ENCODE measurements at places on chromosomes 1 and 21.

DNA sequence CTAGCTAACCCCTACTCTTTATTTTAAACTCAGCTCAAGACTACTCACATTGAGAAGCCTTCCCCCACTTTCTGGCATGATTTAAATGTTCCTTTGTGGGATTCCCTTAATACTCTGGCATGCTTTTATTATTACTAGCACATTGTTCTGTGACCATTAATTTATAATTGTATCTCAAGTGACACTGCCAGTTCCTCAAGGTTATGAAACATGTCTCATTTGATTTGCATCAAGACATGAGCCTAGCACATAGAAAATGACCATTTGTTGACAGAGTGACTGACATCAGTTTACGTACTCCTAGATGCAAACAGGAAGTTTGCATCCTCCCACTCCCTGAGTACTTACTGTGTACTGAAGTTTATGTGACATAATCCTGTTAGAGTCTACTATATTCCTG lies 15.2 kb downstream of the RGS4 start:
- DNase-seq = no peak

GRCh38 chr1:7218210-7218832 lies 433.1 kb downstream of the CAMTA1 start:
- no peak for DNase-seq

- DNase-seq = no peak
Measured at GRCh38 chr1:239786464-239786863, 305.2 kb upstream of the FMN2 start.

GRCh38 chr1:45686015-45686287 lies 382 bp downstream of the GPBP1L1 start:
- DNase-seq = peak; percentile 33

- DNase-seq = no peak
Measured at GRCh38 chr1:30698401-30698981, 24.9 kb downstream of the MATN1 start.

GRCh38 chr1:248703674-248704073 lies 1.1 kb upstream of the OR14I1 start:
- no peak for DNase-seq

DNA sequence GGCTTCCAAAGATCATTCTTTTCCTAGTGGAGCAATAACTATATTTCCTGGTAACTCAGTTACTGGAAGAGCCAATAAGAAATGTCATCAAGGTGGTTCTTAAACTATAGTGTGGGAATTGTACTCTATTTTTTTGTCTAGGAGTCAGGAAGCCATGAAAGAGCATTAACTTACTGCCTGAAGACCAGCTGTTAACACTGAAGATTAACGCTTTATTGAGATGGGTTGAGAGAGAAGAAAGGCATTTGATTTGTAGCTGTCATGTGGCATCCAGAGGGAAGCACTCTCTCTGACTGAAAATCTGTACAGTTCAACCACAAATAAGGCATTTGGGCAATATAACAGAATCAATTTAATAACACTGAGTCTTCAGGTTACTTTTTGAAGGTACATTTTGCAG lies 76.0 kb downstream of the DNM3 start:
- no peak for DNase-seq

DNA sequence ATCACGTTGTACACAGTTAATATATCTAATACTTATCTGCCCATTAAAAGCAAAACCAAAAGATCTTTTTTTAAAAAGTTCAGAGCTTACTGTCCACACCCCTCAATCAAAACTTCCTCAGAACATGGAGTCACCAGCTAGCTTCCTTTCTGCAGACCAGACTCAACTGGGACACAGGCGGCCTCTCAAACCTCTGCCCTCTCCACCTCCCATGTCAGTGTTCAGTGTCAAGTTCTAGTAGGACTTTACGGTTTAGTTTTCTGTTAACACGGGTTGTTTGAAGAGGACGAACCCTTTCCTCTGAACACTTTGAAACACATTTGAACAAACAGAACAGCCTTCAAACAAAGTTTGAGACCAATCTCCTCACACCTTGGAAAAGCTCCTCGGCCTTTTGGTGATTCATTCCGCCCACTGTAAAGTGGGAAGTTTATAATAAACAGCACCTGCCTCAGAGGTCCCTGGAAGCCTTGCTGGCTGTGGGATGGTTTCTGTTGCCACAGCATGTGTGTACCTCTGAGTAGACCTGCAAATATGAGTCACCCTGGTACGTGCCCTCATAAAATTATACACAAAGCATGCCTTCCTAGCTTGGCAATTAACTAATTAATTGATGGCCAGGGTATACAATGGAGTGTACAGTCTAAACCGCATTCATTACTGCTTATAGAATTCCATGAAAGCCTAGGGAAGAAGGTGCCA lies 48.4 kb upstream of the SIPA1L2 start:
- DNase-seq = no peak

DNA sequence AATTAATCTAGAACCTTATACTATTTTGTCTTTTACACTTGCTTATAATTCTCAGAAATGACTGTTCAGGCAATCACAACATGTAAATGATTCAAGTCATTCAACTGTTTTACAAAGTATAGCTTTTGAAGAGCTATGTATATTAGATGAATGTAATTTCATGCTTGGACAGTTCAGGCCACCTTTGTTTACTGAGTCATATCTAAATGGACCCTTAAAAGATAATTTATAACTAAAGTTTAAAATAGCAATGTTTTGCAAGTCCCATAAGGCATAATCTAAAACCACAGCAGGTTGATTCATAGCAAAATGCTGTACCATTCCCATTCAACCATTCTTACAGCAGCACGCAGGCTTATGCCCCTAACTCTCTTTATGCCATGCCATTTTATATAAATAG lies 64.8 kb downstream of the PIK3R3 start:
- DNase-seq = no peak

DNA sequence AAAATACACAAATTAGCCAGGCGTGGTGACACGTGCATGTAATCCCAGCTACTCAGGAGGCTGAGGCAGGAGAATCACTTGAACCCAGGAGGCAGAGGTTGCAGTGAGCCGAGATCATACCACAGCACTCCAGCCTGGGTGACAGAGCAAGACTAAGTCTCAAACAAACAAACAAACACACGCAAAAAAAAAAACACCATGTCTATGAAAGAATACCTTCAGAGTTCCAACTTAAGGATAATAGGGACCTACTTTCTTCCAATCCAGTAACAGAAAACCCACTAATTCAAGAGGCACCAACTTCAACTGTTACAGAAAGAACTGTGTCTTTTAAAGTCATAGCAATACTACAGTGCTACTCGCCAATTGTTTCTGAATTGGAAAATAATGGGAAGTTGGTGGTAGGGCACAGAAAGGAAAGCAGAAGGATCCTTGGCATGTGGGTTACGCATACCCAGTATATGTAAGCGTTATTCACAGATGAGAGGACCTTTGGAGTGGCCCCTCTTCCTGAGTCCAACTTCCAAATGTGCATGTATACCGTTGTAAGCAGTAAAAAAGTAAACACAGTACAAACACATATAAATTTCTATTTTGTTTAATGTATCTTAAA lies 87.0 kb downstream of the ACBD6 start:
- DNase-seq = no peak

- DNase-seq = no peak
Measured at GRCh38 chr1:95246511-95246910, 12.5 kb downstream of the RWDD3 start.

DNA sequence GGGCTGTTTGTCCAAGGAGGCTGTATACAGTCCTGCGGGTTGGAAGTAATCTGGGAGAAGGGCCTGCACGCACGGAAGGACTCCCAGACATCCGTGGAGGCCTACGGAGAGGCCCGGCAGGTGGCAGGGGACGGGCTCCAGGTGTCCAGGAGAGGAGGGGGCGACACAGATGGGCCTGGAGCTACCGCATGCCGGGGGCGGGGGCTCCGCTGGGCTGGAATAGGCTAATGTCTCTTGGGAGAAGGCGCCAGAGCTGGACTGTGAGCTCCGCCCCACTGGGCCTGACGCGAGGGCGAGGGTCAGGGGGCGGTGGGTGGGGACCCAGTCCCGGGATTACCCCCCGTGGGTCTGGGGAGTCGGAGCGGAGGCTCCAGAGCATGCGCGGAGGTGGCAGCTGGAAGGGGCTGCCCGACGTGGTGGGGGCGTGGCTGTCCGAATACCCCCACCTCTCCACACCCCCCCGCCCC lies 659 bp downstream of the AGO1 start:
- DNase-seq = peak; percentile 21

DNA sequence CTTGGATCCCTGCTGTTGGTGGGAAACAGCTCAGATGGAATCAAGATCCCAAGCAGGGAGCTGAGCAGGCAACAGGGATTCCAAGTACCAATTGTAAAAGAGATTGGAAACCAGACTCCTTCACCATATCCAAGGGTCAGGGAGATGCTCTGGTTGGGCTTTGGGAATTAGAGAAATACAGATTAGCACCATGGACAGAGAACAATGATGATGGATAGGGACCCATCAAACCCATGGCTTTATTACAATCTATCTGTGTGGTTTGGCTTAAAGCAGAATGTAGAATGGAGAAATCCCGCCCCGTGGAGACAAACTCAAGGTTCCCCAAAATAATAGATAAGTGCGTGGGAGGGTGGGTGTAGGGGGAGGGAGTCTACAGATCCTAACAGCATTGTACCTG lies 120.7 kb upstream of the CSF3R start:
- DNase-seq = no peak

- DNase-seq = no peak
Measured at GRCh38 chr1:210866532-210866931, 267.4 kb downstream of the KCNH1 start.

- DNase-seq = no peak
Measured at GRCh38 chr1:15714406-15715136, 21.5 kb upstream of the SLC25A34 start.

GRCh38 chr1:56414728-56415224 lies 164.6 kb downstream of the PLPP3 start:
- DNase-seq = no peak

GRCh38 chr1:174800216-174800851 lies 199.4 kb upstream of the CACYBP start:
- no peak for DNase-seq

DNA sequence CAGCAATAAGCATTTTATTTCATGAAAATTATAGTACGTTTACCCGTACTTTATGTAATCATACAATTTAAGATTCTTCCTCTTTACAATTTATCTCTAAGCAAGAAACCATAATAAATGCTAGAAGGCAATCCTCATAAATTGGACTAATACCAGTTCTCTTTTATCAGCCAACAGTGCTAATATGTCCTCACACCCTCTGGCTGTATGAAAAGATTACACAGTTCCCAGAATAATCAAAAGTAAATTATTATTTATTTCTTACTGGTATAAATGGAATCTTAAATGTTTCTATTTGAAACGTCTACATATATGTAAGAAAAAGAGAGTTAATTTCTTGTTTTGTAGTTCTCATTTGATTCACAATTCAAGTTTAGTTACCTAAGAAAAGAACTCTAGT lies 3.1 kb upstream of the CDKN2C start:
- no peak for DNase-seq

DNA sequence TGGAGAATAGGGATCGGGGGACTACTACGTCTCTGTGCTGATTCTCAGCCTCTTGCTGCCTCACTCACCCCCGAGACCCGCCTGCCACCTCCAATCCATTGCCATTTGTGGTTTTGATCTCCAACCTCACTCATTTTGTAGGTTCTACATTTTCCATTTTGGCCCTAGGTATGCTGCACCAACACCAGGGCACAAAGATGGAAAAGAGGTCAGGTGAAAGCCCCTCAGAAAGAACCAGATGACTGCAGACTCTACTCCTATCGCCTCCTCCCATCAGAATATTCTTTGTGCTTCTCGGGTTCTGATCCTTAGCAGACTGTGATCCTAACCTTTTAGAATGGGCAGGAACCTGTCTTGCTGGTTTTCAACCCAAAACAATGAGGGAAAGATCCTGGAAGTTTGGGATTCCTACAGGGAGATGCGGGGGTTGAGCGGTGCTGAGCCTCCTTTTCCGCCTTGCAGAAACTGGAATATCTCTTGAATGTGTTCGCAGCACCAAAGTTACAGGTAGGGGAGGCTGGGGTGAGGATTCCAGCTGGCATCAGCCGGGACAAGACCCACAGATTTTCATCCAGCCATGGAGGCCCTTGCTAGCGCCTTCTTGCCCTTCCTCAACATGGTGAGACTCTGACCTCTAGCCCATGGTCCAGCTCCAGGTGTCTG lies 53.1 kb downstream of the RHBG start:
- no peak for DNase-seq

DNA sequence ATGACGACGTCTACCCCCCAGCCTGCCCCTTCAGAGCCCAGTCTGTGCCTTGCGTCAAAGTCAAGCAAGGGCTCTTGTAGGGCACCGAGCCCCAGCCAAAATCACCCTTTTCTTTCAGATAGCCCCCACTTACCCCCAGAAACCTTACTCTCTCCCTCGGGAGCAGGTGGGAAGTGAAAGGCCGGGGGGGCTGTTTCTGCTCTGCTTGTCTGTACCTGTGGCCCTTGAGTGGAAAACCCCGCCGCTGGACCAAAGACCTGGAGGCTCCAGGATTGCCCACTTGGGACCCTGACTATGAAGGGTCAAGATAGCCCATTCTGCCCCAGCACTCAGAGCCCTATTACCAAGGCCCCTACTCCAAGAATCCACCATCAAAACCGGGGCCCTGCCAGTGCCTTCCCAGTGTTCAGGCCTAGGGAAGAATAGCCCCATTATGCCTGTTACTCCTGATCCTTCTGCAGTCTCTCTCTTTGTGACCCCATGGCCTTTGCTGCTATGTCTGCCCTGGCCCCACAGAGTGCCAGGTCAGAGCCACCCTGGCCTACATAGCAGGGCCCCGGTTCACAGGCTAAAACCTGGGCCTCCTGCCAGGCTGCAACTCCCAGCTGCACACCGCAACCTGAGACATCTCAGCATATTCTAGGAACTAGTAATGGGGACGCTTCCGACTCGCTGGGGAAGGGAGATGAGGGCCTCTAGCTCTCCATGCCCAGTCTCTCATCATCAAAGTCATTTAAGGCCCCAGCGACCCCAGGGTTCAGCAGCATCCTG lies 22.2 kb upstream of the HPDL start:
- no peak for DNase-seq

DNA sequence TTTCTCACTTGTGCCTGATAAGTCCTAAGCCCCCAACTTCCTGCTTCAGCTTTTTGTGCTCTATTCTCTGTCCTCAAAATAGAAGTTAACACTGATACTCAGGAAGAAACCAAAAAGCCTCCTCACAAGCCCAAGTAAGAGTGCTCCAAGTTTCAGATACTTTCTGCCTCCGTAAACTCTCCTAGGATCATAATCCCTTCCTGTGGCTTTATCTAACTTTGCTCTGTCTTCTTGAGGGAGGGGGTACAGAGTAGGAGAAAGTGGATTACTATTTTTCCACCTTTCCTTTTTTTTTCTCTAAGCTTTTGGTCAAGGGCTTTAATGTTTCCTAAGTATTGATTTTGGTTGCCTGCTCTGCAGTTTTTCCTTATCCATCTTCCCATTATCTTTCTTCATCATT lies 54.6 kb downstream of the DPH5 start:
- no peak for DNase-seq

GRCh38 chr1:209648931-209649776 lies 3.1 kb downstream of the LAMB3 start:
- DNase-seq = no peak

GRCh38 chr1:156241926-156242325 lies at the start of gene BGLAP:
Gene BGLAP, plus strand, starts transcription at chr1:156242184. Its CDS starts 48 bp downstream, at chr1:156242232.
- DNase-seq = no peak

- no peak for DNase-seq
Measured at GRCh38 chr1:230679192-230679591, 34.7 kb downstream of the AGT start.
